Suppressor macrophage treated with lipopolysaccharide for 4 hours (primary cell): ENCODE measurements at places on chromosomes 6 and 20.
A peak's percentile ranks its signal among the peaks of the same experiment; 100 is the strongest.

DNA sequence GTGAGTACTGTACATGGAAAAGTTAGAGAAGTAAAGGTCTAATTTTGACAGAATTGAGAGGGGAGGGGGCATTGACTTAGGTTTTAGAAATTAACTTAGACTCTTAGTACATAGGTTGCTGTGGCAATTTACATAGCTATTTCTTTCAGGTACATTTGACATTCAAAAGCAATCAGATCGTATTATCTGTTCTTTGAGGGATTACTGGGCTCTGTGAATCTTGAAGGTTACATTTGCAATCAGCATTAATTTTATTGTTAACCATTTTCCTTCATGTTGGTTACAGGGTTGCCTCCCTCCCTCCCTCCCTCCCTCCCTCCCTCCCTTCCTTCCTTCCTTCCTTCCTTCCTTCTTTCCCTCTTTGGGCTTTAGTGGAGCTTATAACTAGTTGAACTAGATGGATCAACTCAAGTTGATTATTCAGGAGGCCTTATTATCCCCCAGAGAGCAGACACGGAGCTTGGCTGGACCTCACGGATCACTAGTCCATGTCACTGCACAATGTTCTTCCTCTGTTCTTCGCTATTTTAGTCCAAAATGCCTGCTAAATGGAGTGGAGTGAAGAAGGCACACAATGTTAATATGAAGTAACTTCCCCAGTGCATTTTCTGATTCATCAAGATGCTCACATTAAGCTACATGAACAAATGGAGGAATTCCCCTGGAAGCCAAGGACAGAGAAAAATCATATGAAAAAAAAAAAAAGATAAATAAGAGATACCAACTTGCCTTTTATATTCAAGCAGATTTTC lies 87.8 kb downstream of the PLCB4 start:
- peak; percentile 30 for DNase-seq

GRCh38 chr6:90086517-90086916 lies 192.2 kb downstream of the GJA10 start:
- no peak for DNase-seq

GRCh38 chr6:20892365-20892764 lies 358.1 kb downstream of the CDKAL1 start:
- no peak for DNase-seq

DNA sequence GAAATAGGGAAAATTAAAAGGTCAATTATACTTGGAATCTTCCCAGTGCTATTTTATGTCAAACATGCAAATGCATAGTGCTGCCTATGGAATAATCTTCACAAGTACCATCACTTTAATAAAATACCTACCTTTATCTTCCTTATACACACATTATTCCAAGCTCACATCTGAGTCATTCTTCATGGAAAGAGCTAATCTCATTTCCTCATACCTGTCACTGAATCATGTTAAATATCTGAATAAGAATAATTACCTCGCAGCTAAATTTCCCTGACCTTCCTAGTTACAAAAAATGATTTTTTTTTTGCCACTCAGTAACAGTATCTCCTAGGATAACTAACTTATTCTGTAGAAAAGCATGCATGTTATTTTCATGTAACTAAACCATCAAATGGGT lies 661.4 kb upstream of the HS3ST5 start:
- no peak for DNase-seq

DNA sequence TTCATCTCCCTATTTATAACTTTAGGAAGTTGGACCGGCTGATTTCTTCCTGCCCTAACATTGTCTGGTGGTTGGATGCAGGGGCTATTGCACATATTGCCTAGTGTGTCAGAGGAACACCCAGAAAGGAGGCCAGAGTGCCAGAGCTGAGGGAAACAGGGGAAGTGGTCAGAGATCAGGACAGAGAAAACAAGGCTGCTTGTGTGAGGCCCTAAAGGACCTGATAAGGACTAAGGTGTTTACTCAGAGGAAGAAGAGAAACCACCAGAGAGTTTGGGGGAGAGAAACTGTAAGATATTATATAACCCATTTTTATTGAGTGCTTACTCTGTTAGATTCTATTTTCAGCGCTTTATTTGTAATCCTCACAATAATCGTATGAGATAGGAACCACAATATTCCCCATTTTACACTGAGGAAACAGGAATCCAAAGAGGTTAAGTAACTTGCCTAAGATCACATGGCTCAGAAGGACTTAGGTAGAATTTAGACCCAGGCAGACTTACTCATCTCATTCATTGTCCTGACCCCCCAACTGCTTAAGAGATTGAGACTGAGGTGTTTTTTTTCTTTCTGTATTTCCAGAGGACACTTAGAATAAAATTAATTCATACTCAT lies 54.0 kb upstream of the REV3L start:
- peak; percentile 58 for DNase-seq

- DNase-seq, result no peak
Measured at GRCh38 chr6:140581601-140582000, 1207.2 kb upstream of the CITED2 start.
